ENCODE measurements at places on chromosomes 6 and 20.

- DNase-seq: no peak
Observed at GRCh38 chr20:38173237-38174156, 8.4 kb upstream of the TGM2 start.

DNA sequence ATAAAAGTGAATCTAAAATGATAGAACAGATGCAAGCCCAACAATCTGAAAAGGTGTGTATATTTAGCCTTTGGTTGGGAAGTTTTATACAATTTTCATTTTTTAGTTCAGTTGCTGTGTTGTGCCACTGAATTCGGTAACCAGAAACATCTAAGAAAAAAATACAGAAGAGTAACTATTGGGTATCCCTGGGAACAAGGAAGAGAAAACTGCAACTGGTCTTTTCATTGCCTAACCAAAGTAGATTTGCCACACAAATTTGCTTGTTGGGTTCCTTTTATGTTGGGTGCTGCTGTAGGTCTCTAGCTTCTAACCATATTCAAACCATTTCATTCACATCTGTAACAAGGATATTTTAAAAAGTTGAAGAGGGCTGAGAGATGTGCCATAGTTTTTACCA, 2.8 kb upstream of the TMEM30A start:
- DNase-seq: no peak

- DNase-seq: no peak
Observed at GRCh38 chr20:59784791-59785668, 148.4 kb downstream of the SYCP2 start.

GRCh38 chr20:47228654-47229053, 127.8 kb downstream of the ZMYND8 start:
- no peak for DNase-seq

GRCh38 chr6:13273931-13274706, 54.2 kb downstream of the TBC1D7 start:
- peak; percentile 66 for DNase-seq

DNA sequence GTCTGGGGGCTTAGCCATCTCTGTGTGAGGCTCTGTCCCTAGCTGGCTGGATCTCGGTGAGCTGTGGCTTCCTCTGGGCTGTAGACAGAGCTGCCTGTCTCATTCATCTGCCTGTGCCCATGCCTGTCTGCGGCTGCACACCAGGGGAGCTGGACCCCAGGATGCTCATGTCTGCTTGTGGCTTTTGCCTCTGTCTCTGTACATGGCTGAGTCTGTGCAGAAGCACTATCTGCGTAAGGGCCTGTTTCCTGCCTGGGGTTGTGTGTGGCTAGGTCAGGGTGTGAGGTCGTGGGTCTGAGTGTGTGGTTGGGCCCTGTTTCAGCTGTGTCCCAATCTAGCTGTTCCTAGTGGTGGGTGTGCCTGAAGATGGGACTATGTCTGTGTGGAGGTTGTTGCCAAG, 68.2 kb downstream of the CDH22 start:
- no peak for DNase-seq

- no peak for DNase-seq
Observed at GRCh38 chr6:36242626-36243025, 27.2 kb upstream of the PNPLA1 start.

DNA sequence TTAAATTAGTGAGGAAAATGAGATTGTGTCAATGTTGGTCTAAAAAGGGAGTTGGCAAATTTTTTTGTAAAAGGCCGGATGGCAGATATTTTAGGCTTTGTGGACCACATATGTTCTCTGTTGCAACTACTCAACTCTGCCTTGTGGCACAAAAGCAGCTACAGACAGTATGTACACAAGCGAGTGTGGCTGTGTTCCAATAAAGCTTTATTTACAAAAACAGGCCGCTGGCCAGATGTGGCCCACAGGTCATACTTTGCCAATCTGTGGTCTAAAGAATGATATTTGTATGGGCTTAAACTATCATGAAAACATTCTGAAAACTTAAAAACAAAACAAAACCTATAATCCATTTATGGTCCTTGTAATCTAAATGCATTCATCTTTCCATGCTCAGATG, 228.3 kb downstream of the CLIC5 start:
- no peak for DNase-seq

DNA sequence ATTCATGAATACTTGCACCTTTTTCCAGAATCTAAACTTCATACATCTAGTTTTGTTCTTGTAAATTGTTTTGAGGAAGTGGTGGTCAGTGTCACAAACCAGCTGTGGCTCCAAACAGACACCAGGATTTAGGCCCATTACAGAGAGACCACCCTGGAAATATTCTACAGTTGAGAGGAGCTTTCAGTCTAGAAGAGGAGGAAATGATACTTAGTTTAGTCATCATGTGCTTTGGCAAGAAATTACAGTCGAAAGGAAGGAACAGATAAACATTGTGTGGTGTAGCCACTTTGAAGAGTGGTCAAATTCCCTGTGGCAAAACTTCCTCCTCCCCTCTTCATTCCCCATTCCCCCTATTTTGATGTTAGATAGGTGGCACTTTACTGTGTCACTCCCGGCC, 15.7 kb downstream of the DCBLD1 start:
- DNase-seq: no peak

GRCh38 chr6:118372413-118372812, 175.7 kb upstream of the PLN start:
- DNase-seq: no peak

DNA sequence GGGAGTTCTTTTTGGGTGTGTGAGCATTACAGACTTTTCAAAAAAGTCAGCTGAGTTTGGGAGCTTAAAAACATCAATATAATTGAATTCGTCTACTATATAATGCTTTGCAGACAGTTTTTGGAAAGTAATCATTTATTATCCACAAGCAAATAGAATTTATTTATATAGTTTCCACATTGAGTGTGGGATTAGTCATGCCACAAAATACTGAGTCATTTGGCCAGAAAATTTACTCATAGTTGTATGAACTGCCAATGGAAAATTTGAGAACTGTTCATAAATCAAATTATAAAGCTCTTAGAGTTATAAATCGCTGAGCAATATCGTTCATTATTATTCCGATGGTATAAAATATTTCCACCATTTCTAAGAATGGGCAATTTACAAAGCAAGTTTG, 5.0 kb downstream of the BEND6 start:
- no peak for DNase-seq

DNA sequence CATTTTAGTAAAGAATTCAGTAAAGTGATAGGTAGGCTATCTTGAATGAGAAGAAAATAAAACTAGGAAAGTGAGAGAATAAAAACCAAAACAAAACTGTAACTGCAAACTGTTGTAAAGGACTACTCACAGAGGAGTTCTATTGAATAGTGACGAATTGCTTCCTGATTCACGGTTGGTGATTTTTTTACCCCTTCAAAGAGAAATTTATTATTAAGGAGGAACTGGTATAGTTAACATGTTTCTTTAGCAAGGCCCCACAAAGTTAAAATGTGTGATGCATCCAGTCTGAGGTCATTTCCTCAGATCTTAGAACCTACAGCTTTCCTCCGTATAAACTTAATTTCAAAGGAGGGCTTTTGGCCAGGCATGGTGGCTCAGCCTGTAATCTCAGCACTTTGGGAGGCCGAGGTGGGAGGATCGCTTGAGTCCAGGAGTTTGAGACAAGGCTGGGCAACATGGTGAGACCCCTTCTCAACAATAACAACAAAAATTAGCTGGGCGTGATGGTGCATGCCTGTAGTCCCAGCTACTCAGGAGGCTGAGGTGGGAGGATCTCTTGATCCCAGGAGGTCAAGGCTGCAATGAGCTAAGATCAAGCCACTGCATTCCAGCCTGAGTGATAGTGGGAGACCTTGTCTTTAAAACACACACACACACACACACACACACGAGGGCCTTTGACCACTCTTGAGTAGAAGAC, 8.3 kb downstream of the PRDM1 start:
- DNase-seq: peak; percentile 68

- DNase-seq: no peak
Observed at GRCh38 chr20:942611-943010, 26.5 kb upstream of the ANGPT4 start.

GRCh38 chr20:47981222-47981621, 195.9 kb upstream of the SULF2 start:
- DNase-seq: no peak

GRCh38 chr6:34238585-34239499, 2.2 kb downstream of the HMGA1 start:
- DNase-seq: no peak

DNA sequence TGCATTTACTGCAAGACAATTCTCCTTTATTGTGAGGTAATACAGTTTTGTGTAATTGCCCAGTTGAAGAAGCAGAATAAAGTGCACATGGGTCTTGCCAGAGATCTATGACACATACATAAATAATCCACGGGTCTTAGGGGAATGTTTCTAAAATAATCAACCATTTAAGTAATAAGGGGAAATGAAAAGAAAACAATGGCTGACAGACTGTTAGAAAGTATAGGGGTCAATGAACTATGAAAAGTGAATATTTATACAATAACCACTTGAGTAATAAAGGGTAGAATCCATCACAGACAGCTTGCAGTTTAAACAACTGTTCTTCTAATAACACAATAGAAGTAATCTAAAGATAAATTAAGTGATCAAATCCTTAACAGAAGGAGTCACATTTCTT, 477.2 kb downstream of the EYS start:
- no peak for DNase-seq

- peak; percentile 76 for DNase-seq
Observed at GRCh38 chr6:41591859-41592502, 45.8 kb downstream of the FOXP4 start.

GRCh38 chr6:47182291-47182957, 127.3 kb downstream of the TNFRSF21 start:
- no peak for DNase-seq

DNA sequence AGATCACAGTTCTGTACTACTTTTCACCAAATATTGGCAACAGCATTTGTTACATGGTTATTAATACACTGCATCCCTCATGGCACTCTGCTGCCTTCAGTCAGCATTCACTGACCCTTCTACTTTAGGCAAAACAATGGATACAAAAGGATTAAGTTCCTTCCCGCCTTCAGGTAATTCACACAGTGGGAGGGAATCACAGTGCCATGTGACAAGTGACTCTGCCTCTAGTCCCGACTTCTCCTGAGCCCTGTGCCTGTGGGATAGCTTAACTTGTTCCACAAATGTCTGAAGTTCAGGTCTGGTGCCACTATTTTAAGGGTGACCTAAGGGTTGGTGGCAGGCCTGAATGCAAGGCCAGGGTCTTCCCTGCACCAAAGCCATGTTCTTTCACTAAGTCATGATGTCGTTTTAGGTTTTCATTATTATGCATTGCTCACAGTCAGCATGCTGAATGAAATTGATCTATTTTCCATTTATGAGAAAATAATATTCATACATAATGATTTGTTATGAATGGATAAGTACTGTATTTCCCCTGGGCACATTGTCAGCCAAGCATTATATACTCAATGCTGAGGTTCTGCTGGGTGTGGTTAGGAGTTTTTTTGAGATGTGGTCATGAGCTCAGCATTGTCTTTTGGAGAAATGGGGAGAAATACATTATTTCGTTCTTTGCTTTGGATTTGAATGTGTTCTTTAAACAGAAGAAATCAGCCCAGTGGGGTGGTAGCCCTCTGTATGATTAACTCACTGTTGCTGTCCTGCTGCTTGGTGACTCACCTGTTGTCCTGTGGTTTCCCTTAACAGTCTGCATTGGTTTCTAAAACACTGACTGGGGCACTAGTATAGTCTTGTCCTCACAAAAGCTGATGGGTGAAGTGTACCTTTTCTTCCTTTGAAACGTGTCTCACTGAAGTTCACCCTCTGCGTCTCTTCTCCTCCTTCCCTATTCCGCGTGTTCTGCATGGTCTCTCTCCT, 66.4 kb downstream of the AFDN start:
- no peak for DNase-seq

DNA sequence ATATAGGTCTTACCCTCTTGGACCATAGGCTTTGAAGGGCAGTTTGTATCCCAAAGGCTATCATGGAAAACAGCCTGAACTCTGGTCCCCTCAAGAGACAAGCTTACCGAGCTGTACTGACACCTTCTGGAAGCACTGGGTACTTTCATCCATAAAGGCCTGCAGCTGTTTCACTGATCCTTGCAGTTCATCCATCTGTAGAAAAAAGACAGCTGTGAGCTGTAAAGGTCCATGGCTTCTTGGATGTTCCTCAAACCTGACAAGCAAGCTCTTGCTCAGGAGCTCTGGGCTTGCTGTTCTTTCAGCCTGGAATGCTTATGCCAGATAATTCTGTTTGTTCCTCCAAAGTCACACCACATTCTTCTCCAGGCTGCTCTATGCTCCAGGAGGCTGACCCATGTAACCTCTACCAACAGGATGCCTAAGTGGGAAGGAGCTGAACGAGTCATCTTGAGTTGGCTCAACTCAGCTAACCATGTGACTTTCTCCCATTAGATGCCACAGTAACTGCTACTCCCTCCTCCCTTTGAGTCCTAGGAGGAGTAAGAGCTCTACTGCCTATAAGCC, 8.8 kb upstream of the NDRG3 start:
- DNase-seq: peak; percentile 71

DNA sequence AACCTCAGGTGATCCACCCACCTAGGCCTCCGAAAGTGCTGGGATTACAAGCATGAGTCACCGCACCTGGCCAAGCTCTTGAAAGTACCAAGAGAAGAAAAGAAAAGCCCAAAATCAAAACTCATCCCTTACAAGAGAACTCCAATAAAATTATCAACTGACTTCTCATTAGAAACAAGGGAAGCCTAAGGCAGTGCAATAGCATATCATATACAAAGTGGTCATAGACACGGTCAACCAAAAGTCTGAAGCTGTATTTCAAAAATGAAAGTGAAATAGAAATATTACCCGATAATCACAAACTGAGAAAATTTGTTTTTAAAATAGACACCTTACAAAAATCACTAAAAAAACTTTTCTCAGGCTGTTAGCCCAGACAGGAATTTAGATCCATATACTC, 1321.1 kb upstream of the GJE1 start:
- no peak for DNase-seq

GRCh38 chr6:83708970-83709747, at the start of gene SNAP91:
SNAP91 (minus strand) TSS chr6:83709101; CDS start chr6:83707927, 1,174 bp downstream.
- no peak for DNase-seq

- no peak for DNase-seq
Observed at GRCh38 chr20:32680544-32681174, 6.9 kb upstream of the C20orf203 start.

- DNase-seq: peak; percentile 18
Observed at GRCh38 chr6:162907876-162908481, 180.2 kb downstream of the PACRG start.

All from CD4-positive, alpha-beta T cell treated with Interleukin-21 for 1 hour (primary cell).